ENCODE measurements at places on chromosomes 6 and 20.

- DNase-seq, result no peak
Observed at GRCh38 chr6:72552938-72553337, 68.9 kb upstream of the KCNQ5 start.

- peak; percentile 46 for DNase-seq
Observed at GRCh38 chr20:50409495-50409894, 100.7 kb upstream of the PTPN1 start.

DNA sequence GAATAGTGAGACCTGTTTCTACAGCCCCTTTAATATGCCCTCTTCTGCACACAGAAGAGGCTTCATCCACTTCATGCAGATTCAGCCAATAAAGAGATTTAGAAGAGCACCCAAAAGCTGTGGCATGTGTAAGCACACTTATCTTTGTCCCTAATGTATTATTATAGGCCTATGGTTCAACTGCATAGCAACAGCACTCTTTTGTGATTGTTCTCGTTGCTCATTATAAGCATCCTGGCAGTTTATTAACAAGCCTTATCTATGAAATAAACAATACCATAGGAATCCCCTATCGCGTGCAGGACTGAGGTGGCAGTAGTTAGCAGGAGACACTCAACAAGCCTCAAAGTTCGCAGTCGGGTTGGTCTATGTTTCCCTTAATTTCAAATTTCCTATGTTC lies 138.5 kb upstream of the BEND6 start:
- DNase-seq, result no peak

GRCh38 chr6:1554141-1554475 lies 55.6 kb upstream of the FOXC1 start:
- DNase-seq, result no peak

DNA sequence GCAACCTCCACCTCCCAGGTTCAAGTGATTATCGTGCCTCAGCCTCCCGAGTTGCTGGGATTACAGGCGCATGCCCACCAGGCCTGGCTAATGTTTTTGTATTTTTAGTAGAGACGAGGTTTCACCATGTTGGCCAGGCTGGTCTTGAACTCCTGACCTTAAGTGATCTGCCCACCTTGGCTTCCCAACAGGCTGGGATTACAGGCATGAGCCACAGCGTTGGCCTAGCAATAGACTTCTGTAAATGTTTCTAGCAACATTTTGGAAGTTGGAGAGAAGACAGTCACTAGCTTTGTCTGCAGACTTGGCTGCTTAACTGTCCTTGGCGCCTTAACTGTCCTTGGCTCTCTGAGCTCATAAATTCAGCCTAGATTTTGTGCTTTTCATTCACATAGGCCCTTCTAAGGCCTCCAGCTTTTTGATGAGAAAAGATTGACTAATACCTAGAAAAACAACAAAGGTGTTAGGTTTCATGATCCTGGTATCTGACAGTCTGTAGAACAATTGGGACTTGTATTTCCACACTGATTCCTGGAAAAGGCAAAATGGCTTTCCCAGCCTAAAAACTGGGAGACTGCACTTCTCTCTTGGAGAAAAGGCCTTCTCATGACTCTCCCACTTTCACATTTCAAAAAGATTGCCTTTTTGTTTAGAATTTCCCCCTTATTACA lies 49.7 kb downstream of the OR2B2 start:
- no peak for DNase-seq

DNA sequence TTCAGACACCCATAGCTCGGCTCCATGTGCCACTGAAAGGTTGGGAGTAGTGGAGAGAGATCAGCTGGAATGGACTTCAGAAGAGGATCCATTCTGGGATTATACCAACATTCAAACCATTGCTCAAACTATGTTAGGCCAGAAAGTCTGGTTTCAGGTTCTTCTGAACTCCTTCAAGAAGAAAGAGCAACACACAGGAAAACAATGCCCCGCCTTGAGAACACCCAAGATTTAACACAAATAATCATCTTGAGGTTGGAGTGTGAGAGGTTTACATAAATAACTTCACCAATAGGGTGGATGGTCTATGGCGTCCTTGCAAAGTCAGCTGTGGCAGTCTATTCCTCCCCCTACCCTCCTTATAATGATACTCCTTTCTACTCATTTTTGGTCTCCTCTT lies 211.6 kb upstream of the SUPT3H start:
- DNase-seq, result no peak

GRCh38 chr6:163750431-163751031 lies 336.0 kb downstream of the QKI start:
- DNase-seq, result no peak

- no peak for DNase-seq
Observed at GRCh38 chr6:142251930-142252445, 49.8 kb upstream of the ADGRG6 start.

GRCh38 chr20:40651151-40651550 lies 37.9 kb downstream of the MAFB start:
- no peak for DNase-seq

DNA sequence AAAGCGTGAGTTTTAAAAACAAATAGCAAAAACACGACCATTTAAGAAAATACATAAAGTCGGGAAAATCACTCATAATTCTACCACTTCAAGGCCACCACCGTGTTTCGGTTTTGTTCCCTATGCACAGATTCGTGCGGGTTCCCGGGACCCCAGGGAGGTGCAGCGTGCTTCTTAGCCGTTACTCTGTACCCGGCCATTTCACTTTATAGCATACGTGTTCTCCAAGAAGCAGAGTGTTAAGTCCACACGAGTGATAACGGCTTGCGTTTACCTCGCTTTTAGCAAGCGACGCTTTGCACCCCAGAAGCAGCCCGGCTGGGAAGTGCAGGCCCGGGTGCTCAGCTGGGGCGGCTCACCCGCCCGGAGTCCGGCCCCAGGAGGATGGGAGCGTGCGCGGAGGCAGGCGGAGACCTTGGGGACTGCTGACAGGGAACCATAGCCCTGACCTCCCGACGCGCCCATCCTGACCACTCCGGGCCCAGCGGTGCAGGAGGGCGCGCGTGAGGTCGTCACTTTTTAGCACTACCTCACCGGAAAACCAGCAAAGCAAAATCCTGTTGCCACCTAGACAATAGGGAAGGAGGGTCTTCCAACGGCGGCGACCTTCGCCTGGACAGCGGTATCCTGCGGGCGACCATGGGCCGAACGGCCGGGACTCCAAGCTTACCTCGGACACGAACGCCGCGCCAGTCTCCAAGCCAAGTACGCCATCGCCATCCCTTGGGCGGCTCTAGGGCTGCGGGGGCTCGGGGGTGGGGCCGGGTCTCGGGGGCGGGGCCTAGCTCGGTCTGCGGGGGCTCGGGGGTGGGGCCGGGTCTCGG lies at the start of gene ECI2:
Gene ECI2 (minus strand): TSS at position 735 of the 824 bp plus-strand sequence. CDS start 15 bp downstream, at position 720.
- peak; percentile 79 for DNase-seq

- DNase-seq, result peak; percentile 6
Observed at GRCh38 chr6:22737331-22737730, 168.0 kb downstream of the HDGFL1 start.

DNA sequence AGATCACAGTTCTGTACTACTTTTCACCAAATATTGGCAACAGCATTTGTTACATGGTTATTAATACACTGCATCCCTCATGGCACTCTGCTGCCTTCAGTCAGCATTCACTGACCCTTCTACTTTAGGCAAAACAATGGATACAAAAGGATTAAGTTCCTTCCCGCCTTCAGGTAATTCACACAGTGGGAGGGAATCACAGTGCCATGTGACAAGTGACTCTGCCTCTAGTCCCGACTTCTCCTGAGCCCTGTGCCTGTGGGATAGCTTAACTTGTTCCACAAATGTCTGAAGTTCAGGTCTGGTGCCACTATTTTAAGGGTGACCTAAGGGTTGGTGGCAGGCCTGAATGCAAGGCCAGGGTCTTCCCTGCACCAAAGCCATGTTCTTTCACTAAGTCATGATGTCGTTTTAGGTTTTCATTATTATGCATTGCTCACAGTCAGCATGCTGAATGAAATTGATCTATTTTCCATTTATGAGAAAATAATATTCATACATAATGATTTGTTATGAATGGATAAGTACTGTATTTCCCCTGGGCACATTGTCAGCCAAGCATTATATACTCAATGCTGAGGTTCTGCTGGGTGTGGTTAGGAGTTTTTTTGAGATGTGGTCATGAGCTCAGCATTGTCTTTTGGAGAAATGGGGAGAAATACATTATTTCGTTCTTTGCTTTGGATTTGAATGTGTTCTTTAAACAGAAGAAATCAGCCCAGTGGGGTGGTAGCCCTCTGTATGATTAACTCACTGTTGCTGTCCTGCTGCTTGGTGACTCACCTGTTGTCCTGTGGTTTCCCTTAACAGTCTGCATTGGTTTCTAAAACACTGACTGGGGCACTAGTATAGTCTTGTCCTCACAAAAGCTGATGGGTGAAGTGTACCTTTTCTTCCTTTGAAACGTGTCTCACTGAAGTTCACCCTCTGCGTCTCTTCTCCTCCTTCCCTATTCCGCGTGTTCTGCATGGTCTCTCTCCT lies 66.4 kb downstream of the AFDN start:
- peak; percentile 9 for DNase-seq

DNA sequence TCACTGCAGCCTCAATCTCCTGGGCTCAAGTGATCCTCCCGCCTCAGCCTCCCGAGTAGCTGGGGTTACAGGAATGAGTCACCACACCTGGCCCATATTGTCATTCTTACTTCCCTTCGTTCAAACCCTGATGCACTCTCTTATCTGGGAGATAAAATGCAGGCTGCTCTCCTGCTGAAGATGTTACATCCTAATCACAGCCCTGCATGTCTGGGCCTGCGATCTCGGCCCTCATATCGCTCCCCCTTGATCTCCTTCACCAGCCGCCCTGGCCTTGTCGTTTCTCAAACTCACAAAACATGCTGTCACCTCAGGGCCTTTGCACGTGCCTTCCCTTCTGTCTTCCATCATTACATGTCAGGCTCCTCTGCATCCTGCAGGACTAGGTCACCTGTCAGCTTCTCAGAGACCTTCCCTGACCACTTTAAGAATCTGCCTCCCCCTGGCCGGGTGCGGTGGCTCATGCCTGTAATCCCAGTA lies 8.8 kb upstream of the C20orf203 start:
- no peak for DNase-seq

DNA sequence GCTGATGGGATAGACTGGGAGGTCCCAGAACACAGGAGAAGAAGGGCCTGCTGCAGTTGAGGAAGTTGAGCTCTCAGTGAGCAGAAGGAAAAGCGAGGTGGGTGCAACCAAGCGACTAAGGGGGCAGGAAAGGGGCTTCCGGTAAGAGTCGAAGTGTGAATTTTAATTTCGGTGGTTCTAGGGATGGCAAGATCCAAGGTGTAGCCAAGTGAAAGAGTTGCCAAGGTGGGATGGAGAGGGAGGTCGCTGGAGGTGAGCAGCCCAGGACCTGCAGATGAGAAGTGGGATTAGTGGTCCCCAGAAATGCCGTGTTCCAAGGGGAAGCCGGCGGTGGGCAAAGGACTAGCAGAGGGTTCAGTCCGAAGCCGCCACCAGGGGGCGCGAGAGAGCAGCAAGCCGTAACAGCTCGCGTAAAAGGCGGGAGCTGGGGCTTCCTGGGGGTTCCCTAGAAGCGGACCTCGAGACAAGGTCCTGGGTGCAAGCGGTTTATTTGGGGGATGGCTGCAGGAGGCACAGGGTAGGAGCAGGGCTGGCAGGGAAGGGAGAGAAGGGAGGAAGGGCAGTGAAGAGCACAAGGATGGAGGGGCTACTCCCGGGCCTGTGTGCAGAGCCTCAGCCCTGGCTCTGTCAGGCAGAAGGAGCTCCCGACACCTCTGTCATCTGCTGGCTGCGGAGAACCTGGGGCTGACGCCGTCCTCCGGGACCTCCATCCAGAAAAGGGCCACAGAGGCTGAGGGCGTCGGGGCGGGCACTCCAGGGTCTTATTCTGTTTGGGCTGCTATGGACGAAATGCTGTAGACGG lies 103.6 kb downstream of the PAX1 start:
- peak; percentile 50 for DNase-seq

- no peak for DNase-seq
Observed at GRCh38 chr20:2387180-2387577, 6.5 kb downstream of the TGM6 start.

DNA sequence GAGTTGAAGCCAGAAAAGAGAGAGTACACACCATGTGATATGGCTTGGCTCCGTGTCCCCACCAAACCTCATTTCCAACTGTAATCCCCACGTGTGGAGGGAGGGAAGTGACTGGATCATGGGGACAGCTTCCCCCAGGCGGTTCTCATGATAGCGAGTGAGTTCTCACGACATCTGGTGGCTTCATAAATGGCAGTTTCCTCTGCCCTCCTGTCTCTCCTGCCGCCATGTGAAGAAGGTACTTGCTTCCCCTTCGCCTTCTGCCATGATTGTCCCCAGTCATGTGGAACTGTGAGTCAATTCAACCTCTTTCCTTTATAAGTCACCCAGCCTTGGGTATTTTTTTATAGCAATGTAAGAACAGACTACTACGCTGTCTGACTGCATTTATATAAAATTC lies 40.3 kb downstream of the TAF4 start:
- DNase-seq, result no peak

DNA sequence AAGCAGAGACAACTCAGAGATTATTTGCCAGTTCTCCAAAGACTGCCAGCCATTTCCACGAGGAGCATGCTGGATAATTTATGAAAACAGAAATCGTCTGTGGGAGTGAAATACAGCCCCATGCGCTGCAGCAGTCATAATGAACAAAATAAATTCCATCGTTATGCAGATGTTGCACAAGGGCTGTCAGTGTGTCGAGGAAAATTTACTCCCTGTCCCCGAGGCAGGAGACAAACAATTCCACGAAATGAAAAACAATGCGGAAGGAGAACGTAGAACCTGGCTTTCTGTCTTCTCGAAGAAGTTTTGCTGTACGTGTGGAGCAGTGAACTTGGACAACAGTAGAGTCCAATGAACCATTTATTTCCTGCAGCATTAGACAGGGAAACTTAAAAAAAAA lies 399.4 kb downstream of the CD83 start:
- DNase-seq, result peak; percentile 46

DNA sequence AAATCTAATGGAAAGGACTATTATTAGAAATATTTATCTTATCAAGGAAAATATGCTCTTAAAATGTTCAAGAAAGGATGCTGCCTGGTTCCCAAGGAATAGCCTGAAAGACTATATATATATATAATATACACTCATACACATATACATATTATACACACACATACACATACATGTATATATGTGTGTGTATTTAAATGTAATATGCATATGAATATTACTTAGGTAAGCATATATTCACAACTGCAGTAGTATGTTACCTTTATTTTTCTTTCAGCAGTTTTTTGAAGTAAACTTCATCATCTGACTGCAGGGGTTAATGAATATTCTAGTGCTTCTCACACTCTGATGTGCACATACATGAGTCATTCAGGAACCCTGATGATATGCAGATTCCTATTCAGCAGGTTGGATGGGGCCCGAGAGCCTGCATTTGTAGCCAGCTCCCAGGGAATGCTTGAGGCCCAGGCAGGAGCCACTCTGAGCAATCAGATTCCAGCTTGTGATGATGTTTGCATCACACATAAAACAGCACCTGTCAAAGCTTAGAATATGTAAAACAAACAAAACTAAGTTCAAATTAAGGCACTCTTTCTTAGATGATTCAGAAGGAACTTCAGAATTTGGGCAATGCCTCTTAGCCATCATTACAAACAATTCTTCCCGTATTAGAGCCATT lies 16.1 kb downstream of the MYLK4 start:
- DNase-seq, result no peak
